ENCODE measurements at places on chromosomes 7 and 10.

DNA sequence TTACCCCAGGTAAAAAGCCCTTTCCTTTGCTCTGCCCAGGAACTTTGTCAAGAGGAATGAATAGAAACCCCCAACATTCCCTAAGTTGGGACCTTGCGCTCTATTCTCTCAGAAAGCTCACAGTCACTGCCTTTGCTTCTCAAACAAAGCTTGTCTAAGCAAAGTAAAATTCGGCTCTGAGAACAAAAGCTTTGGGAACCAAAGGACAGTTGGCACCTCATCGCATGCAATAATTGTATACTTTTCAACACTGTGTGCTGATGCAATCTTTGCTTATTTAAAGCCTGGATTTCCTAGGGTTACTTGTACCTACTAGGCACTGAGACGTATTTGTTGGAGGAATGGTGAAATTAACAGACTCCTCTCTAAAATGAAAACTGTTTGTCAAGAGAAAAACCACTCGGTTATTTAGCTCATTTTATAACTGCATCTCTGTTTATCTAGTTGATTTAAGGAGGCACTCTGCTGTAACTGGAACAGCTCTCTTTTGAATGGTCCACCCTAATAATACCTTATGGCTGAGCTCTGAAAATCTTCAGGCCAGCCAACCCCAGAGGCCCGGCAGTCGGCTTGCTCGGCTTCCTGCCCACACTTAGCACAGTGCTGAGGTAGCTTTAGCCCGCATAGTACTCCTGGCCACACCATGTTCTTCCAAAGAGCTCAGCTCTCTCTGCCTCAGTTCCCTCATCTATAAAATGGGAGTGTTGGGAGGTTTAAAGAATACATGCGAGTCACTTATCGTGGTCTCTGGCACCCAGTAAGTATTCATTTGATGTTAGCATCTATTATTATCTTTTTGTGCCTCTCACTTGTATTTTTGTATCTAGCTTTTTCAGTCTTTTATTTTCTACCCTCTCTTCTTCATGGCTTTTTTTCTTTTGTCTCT lies 80.2 kb upstream of the PRR15 start:
- DNase-seq = no peak

DNA sequence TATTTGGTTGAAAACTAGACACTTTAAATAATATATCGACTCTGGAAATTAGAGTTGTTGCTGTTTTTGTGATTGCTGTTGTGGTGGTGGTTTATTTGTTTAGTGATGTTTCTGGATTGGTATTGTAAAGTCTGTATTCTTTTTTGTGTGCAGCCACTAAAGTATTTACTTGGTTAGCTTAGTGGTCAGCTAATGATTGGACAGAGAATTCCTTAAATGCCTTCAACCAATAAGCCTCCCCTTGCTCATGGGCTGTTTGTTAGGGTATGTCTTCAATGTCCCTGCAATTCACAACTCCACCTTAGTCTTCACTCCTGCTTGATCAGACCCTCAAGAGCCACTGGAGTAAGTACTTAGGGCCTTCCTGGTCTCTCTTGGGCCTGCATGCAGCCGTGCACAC lies 71.0 kb downstream of the PAXIP1 start:
- no peak for DNase-seq

DNA sequence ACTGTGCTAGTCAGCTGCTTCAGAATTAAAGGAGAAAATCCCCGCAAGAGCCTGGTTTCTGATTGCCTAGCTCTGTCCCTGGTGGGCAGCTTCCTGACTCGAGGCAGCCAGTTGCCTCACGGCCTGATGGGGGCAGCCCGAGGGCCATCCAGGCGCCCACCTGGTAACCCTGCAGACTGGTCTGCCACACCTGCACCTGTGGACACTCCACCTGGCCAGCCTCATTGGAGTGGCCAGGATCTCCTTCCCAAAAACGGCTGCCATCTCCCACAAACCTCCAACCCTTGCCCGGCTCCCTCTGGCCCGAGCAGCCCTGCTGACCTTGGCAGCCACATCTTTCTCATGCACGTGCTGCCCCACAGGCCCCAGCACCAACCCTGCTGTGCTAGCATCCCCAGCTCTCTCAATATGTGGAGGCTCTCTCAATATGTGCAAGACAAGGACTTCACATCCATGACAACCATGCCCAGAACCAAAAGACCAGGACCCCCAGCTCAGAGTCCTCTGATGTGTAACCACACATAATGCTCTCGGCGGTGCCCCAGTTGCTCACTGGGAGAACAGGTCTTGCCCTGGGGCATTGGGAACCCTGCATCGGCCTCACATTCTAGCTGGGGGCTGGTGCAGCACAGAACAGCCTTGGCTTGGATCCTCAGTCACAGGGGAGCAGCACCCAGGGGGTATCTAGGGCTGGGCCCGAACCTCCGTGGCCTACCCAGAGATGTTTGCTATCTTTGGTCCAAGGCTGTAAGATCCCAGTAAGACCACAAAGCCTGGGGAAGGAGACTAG lies 14.6 kb downstream of the DRGX start:
- DNase-seq = no peak

- DNase-seq = no peak
Measured at GRCh38 chr10:110868981-110869380, 2.7 kb upstream of the PDCD4 start.

DNA sequence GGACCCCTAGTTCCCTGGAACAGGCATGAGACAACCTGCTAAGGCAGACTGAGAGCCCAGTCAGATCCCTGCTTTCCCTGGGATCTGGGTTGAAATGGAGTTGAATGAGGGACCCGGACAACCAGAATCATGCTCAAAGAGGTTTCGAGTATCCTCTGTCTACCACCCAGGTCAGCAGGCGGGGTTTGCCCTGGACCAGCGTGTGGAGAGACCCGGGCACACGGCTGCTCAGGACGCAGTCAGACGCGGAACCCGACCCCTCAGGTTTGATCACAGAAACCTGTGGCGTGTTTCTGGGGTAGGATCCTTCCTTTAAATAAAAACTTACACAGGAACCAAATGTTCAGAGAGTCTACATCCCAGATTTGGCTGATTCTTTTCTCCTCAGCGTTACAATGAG lies 330.6 kb downstream of the PTPRN2 start:
- no peak for DNase-seq

DNA sequence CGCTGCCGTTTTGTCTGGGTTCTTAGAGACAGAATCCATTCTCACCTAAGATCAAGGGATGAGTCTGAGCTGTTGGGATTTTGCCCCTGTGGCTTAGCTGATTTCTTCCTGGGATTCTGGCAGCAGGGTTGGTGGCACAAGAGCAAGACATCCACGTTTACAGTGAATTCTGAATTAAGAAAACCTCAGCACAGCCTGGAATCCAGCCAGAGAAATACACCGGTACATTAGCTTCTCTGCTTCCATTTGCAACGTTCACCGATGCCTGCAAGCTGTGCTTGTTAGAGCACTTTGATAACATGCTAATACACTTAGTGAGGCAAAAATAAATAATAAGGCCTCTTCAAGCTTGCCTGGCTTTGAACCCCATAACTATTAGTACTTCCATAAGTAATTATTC lies 569.8 kb downstream of the CALN1 start:
- DNase-seq = no peak

DNA sequence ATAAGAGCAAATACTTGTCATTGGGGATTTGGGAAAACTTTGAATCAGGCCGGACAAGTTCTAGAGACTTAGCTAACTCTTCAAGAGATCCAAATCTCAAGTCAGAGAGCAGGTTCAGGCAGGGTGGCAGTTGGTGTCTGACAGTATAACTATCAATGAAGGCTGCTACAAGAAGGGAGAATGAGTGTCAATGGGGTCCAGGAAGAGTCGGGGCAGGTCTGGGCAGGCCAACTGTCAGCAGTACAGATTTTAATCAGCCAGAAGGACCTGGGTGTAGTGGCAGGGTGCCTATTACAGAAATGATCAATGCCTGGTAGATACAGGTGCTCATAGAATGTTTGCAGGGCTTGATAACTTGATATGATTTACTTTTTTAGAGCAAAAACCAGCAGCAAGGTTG lies 751.1 kb downstream of the GRM8 start:
- no peak for DNase-seq

- no peak for DNase-seq
Measured at GRCh38 chr7:91504919-91505318, 240.7 kb downstream of the FZD1 start.

DNA sequence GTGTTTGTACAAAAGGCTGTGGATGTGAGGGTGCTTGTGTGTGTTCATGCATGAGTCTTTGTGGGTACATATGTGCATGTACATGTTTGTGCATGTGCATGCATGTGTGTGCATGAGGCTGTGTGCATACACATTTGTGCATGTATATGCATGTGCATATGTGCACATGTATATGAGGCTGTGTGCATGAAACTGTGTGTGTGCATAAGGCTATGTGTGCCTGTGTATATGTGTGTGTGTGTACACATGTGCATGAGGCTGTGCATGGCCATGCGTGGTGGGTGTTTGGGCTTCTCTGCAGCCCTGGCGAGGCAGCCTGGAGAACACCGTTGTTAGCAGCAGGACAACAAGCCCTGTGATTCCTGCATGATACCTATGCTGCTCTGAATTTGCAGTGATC lies 207.7 kb upstream of the ADCY1 start:
- no peak for DNase-seq

- DNase-seq = no peak
Measured at GRCh38 chr7:29346231-29346978, 151.8 kb downstream of the CHN2 start.

DNA sequence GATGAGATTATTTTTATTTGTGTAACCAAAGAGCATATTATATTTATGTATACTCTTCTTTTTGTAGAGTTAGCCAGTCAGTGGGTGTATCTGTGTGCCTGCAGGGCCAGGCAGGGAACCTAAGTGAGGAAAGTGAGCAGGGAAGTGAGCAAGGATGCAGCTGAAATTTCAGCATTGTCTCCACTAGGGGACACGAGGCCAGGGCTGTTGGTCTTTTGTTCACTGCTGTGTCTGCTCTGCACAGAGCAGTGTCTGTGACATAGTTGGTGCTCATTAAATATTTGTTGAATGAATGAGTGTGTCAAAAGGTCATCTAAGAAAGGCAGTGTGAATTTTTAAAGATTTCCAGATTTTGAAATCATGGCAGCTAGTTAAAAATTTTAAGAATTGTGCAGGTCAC lies 51.8 kb downstream of the SUGCT start:
- no peak for DNase-seq

GRCh38 chr10:36559412-36560400 lies 565.7 kb upstream of the ANKRD30A start:
- DNase-seq = no peak

DNA sequence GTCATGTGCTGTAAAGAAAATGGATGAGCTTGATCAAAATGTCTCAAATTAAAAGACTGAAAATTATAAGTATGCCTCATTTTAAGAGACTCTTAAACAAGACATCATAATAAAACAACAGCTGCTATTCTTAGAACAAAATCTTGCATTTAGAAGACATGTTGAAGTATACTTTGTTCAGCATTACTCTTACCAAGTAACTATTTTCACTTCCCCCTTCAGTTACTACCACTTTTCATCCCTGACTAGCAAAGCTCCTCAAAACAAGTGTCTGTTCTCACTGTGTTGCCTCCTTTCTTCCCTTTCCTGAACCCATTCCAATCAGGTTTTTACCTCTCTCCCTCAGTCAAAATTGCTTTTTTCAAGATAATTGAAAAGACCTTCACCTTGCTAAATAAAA lies 31.6 kb downstream of the ELAPOR2 start:
- no peak for DNase-seq

- no peak for DNase-seq
Measured at GRCh38 chr10:78774614-78774998, 294.2 kb upstream of the ZMIZ1 start.

GRCh38 chr7:17043012-17043877 lies 161.5 kb upstream of the AGR3 start:
- no peak for DNase-seq

- no peak for DNase-seq
Measured at GRCh38 chr7:12269100-12269895, 58.2 kb downstream of the TMEM106B start.

DNA sequence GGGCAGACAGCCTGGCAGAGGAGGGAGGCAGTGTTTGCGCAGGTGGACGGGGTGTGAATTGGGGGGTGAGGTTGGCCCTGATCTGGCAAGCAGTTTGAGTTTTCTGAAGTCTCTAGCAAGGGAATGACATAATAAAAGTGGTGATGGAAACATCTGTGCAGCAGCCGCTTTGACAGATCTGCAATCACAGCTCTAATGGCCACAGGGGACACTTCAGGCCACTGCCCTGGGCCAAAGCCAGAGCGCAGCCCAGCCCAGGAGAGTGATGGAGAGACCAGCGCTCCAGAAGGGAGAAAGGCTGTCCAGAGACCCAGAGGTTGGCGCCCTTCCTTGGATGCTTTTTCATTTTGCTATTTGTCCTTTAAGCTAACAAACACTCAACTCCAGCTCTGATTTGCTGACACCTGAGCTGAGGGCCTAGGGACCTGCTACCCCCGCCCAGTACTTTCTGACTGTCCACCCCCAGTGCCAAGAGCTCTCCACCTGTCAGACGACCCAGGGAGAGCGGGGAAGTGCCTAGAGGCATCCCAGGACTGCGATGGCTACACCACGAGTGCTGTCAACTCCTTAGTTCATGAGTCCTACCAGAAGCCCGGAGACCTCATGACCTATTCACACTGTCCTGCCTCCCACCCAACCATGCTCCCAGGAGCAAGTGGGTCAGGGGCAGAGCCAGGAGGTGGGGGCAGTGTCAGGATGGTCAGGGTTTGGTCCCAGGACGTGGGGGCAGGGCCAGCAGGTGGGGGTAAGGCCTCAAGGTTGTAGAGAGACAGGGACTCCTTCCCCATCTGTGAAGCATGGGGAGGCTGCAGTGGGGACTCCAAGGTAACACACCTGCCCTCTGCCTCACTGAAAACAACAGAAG lies 112.6 kb downstream of the PRKAG2 start:
- no peak for DNase-seq

- no peak for DNase-seq
Measured at GRCh38 chr7:50304911-50305582, 531 bp downstream of the IKZF1 start.

DNA sequence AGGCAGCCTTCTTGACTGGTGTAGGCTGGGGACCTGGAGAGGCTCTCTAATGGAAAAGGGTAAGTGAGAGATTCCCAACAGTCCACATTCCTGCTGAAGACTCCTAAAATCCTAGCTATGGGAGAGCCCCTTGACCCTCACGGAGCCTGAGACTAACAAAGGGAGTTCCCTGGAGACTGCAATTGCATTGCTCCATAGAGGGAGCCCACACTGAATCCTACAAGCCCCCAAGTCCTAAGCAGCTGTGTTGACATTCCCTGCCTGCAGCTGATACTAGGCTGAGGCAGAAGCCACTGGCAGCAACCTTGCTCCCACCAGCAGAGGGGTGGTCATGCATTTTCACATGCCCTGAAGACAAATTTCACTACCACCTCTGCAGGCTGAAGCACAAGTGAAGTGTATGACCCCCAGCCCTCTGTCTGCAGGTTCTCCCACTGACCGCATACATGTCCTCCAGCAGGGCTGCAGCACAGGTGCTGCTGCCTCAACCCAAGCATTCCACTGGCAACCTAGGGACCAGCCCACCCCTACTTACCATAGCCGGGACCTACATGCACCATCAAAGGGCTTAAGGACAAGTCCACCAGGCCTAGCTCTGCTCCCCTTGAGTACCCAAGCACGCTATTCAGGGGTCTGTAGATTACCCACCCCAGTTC lies 130.3 kb upstream of the SLC13A1 start:
- no peak for DNase-seq

GRCh38 chr7:37670436-37670835 lies 13.1 kb upstream of the GPR141 start:
- no peak for DNase-seq

- DNase-seq = no peak
Measured at GRCh38 chr10:66277481-66277880, 648.4 kb upstream of the LRRTM3 start.

- DNase-seq = no peak
Measured at GRCh38 chr7:156722043-156722826, 81.7 kb downstream of the RNF32 start.

- DNase-seq = no peak
Measured at GRCh38 chr10:97567891-97568290, 4.7 kb upstream of the ANKRD2 start.

GRCh38 chr7:26993816-26994810 lies 101.7 kb downstream of the HOXA1 start:
- no peak for DNase-seq

Measured in T-helper 2 cell (primary cell).